ENCODE measurements at places on chromosomes 11 and 22.

DNA sequence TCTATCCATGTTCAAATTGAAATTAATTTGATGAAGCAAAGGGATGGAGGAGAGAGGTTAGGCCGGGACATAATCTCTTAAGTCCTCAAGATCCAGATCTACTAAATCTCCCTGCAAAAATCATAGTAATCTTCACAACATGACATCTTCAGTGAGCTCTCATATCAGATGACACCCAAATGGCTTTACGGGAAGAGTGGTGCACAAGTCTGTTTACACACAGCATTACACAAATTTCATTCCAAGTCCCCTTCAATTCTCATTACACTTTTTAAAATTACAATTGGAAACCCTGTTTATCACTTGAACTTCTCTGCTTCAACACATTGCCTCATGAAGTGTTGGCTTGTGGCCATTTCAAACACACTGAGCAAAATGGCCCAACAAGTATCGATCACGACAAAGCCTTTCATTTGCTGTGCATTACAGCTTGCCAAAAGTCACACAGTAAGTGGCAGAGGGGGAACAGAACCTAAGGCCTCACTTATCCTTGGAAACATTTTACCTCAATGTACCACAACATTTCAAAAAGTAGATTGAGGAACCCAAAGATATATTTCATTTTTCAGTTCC, 17.9 kb upstream of the TPH1 start:
- no peak for DNase-seq

GRCh38 chr22:47022075-47022473, 259.6 kb downstream of the TBC1D22A start:
- no peak for DNase-seq

- no peak for DNase-seq
Observed at GRCh38 chr11:11244470-11245080, 108.5 kb downstream of the CSNK2A3 start.

- DNase-seq, result no peak
Observed at GRCh38 chr11:19617696-19618523, 94.7 kb upstream of the NAV2 start.

GRCh38 chr11:110473706-110474105, 44.0 kb downstream of the FDX1 start:
- no peak for DNase-seq

- peak; percentile 7 for DNase-seq
Observed at GRCh38 chr11:103170865-103171264, 61.6 kb downstream of the DYNC2H1 start.

- DNase-seq, result peak; percentile 79
Observed at GRCh38 chr22:37032535-37033460, 13.3 kb downstream of the MPST start.

DNA sequence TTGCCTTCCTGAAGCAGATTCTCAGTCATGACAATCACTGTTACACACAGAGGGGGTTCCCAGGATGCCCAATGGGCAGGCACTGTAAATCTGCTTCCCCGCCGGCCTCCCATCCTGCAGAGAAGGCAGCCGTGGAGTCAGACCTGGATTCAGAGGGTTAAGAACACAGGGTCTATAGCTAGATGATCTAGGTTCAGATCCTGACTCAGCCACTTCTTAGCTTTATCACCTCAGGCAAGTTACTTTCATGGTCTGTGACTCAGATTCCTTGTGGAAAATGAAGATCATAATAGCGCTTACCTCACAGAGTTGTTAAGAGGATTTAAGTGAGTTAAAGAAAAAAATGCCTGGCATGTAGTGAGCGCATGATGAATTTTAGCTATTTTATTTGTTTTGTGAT, 95.9 kb downstream of the TIMP3 start:
- DNase-seq, result peak; percentile 91

- no peak for DNase-seq
Observed at GRCh38 chr11:115269191-115269950, 234.8 kb downstream of the CADM1 start.

- no peak for DNase-seq
Observed at GRCh38 chr22:46140989-46141928, 9.1 kb upstream of the PPARA start.

DNA sequence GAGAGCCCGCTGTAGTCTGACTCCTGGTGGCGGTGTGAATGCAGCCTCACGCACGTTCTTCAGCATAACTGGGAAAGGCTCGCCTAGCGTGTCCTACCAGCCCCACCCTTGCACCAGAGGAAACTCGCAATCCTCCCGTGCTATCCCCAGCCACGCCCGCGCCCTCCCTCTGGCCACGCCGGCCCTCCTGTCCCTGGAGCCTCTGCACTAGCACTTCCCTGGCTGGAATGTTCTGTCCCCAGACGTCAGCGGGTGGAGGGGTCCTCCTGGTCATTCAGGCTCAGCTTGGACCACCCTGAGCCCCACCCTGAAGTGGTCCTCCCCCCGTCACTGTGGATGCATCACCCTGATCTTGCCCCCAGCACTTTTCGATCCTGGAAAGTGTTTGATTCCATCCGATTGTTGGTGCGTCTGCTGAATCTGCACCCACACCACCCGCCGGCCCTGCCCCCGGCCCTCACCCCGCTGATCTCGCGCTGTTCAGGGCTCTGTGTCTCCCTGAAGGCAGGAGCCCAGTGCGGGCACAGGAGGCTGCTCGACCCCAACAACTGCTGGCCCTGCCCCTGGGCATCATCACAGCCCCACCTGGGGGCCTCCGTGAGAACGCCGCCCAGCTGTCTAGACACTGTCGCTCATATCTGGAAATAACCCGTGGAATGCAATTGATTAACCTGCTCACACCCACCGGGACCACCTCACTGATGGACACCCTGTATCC, 437.0 kb downstream of the TBC1D22A start:
- DNase-seq, result no peak

DNA sequence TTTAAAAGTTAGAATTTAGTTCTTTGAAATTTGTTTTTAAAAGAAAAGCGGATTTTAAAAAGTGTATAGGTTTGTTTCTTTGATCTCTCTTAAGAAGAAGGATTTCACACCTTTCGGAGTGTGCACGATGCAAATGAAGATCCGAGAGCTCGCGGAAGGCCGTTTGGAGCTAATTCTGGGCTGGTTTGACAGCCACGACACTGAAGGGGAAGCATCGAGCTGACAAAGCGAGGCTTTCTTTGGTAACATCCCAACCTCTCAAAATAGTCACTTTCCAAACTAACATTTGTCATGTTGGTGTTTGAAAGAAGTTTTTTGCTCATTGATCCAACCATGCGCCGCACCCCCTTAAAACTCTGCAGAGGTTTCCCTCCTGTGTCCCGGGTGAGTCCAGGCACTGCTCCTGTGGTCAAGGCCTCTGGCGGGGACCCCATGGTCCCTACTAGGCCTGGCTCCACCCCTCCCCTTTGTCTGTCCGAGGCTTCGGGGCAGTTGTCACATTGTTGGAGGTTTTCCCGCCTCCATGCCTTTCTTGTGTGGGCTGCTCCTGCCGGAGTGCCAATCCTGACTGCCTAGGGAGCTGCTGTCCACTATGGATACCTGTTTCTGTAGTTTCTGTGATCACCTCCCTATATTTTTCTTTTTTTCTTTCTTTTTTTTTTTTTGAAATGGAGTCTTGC, 39.7 kb downstream of the MPPED1 start:
- no peak for DNase-seq

DNA sequence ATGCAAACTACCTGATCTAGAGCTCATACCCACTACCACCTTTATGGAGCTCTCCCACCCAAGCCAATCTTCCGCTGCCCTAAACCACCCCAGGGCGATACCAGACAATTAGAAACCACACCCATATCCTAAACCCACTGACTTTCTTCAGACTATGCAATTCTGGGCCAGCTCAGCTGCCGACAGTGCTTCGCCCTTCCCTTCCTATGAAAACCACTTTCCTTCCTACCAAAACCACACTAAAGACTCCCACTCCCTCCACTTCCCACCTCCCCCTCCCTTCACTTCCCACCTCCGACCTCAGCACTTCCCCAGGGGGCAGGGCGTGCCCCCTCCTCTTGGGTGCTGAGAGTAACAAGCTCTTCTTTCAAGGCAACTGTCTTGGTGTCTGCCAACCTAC, 25.1 kb downstream of the B3GAT1 start:
- DNase-seq, result no peak

DNA sequence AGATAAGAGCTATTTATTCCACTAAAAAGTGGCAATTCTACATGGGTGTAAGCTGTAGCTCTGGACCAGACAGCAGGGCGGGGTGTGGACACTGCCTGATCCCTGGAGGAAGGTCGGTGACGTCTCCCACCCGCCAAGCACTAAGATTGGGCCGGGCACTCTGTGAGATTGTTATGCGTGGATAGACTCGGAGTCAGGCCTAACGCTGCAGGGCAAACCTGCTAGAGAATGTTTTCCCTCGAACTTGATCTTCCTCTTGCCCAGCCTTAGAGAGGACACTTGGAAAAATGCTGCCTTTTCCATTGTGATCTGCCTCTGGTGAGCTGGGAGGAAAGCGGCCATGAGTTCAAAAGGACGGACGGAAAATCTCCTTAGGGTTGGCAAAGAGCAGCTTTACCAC, 1273.4 kb downstream of the TBC1D22A start:
- no peak for DNase-seq

DNA sequence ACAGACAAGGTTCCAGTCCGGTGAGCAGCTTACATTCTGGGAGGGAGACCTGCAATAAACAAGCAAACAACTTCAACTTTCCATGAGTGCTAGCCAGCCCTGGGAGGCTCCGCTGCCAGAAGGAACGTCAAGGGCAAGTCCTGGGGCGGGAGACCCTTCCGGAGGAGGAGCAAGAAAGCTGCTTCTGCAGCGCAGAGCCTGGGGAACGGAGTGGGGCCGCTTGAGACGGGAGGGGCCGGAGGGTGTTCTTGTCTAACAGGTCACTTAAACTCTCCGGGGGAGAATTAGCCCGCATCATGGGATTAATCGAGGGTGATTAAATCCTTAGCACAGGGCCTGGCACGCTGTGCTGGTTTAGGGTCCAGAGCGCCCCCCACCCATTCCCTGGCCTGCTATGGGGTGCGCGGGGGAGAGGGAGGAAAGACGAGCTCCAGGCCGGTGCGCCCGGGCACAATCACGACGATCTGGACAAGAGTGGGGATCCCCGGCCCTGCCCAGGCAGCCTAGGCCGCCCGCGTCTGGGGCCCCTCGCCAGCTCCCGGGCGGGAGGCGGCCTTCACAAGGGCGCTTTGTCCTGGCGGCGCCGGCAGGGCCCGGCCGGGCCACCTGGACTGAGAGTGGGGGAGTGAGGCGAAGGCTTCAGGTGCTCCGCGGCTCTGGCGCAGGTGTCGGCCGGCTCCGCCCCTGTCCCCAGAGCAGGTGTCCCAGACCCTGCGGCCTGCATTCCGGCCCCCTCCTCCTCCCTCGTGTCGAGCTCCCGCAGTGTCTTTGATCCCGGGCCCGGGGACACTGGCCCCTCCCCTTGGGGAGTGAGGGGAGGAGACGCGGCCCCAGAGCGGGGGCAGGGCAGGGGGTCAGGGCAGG, 663 bp upstream of the LARGE2 start:
- no peak for DNase-seq

DNA sequence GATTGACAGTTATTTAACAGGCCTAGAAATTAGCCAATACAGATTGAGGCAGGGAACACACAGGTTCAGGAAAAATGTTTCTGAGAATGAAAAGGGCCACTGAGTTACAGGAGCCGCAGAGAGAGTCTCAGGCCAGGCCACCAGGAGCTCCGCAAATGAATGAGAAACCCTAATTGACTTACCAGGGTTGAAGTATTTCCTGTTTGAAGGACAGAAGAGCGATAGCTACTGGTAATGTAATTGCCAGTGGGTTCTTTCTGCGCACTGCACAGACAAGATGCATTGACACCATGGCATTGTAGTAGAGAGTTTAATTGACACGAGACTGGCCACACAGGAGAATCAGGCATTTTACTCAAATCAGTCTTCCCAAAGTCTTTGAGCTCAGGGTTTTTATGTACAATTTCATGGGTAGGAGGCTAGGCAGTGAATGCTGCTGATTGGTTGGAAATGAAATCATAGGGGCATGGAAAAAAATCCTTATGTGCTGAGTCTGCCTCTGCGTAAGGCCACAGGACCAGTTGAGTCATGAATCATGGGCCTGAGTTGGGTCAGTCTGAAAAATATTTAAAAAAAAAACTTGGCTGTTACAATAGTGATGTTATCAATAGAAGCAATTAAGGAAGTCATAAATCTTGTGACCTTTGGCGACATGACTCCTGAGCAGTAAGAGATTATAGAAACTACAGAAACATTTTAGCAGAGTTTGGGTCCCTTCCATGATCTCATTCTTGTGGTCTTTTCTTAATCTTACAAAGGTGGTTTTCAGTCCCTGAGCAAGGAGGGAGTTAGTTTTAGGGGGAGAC, 203.8 kb downstream of the CASP12 start:
- peak; percentile 99 for DNase-seq

GRCh38 chr11:27896096-27896495, 195.8 kb upstream of the BDNF start:
- DNase-seq, result no peak

GRCh38 chr22:45553351-45554039, 50.8 kb downstream of the FBLN1 start:
- DNase-seq, result peak; percentile 87

- DNase-seq, result no peak
Observed at GRCh38 chr22:35664955-35665587, 16.8 kb downstream of the APOL6 start.

- no peak for DNase-seq
Observed at GRCh38 chr22:27747396-27748221, 53.9 kb downstream of the MN1 start.

GRCh38 chr11:20032577-20033260, 127.6 kb downstream of the DBX1 start:
- no peak for DNase-seq

DNA sequence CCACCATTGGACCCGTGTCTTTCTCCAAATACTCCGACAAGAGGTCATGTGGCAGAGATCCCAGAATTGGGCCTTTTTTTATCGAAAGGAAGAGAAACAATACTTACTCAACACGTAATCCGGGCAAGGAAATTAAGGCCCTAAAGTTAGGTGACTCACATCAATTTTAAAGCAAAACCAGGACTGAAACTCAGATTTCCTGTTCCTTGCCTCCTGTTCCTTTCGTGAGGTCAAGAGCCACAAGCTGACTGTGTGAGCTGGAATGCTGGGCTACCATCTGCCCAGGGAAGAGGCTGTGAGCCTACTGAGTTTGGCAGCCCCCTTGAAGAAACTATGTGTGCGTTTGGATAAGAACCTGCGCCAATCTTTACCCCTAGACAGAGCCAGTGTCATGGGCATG, 27.1 kb upstream of the MRGPRX2 start:
- DNase-seq, result peak; percentile 91

- no peak for DNase-seq
Observed at GRCh38 chr11:14764179-14764578, 120.6 kb downstream of the PDE3B start.

DNA sequence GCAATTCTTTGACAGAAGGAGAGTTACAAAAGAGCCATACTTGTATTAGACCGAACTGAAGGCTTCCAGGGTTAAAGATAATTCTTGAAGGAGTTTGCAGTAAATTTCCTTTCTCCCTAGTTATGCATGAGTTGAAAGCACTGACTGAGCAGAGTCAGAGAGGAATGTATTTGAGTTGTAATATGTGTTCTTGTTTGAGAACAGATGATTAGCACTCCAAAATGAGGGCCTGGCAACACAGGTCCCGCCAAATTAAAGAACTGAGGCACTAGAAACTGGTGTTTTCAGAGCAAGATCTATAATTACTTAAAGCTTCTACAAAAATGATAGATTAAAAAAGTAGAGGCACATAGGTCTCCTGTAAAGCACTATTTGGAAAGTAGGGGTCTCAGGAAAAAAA, 970.4 kb downstream of the OPCML start:
- no peak for DNase-seq
